ENCODE measurements at places on chromosomes 5 and 9. TPM values are rescaled to one million over a fixed set of nuclear protein-coding genes. Genes with fewer than 3 reads are reported as not detected.
A peak's percentile ranks its signal among the peaks of the same experiment; 100 is the strongest.

DNA sequence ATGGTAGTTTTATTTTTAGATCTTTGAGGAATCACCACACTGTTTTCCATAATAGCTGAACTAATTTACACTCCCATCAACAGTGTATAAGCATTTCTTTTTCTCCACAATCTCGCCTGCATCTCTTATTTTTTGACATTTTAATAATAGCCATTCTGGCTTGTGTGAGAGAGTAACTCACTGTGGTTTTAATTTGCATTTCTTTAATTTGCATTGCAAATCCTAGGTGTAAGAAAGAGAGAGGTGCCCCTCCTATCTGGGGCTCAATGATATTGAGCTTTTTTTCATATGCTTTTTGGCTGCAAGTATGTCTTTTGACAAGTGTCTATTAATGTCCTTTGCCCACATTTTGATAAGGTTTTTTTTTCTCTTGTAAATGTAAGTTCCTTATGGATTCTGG is 106.3 kb upstream of the SLC27A6 start:
- DNase-seq, result no peak

DNA sequence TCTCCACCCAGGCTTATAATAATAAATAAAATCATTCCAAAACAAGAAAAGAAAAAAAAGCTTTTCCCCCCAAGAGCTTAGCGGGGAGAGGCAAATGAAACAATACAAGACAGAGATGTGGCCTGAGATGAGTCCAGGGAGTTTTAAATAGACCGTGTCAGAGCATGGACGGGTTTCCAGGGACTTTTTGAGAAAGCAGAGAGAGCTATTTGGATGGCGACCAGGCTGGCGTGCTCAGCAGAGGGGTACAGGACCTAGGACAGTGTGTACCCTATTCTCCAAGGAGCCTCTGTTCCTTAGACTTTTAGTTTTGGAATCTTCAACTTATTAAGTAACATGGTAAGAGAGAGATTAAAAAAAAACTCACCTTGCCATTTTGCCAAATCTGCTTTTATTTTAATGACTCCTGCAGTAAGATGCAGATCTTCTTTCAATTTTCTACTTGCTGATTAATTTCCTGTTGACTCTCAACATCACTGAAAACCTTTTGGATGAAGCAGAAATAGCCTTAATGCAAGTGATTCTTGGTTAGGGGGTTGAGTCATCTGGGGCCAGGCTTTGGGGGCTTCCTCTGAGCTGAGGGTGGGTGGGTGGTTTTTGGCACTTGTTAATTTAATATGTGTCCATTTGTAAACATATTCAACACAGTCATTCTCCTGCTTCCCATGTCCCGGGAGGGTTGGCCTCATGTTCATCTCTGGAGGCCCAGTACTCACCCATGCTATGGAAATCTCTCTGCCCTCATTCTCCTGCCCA is 49.6 kb upstream of the OSMR start:
- no peak for DNase-seq

- DNase-seq, result peak; percentile 55
These were observed 110.7 kb downstream of the NR6A1 start for GRCh38 chr9:124660341-124660801.

GRCh38 chr5:169831331-169831730 is 149.0 kb downstream of the INSYN2B start:
- DNase-seq, result no peak

GRCh38 chr9:83056174-83056573 is 6.8 kb downstream of the RASEF start:
- no peak for DNase-seq

DNA sequence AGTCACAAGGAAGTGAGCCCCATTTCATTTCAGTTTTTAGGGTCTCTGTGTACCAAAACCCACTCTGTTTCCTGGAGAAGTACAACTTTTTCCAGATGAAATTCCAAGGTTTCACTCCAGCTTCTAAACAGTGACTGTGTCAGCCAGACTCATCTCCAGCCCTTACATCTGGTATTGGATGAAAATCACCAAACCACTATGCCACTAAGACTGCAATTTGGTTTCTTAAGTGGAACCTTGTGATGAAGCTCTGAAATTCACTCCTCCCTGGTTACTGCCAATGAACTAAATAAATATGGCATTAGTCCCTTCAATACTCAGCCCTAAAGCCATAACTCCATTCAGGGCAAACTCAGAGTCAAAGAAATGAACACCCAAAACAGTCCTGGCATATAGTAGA is 211.2 kb upstream of the DAPK1 start:
- no peak for DNase-seq

DNA sequence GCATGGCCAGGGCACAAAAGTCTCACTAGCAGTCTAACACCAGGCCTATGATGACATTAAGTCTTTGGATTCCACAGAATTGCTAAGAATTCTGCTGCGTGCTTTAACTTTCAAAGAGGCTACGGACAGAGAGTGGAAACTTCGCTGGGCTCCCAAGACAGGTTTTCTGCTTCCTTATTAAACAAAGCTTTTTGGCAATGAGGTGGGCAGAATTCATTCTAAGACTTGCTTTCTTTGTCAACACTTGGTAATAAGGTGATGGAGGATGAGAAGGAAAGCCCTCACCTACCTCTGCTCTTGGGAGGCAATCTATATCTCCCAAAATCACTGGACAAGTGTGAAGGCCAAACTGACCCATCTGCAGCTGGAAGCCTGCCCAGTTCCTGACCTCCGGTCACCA is 231.9 kb downstream of the ATPSCKMT start:
- no peak for DNase-seq

- DNase-seq, result no peak
These were observed 359.6 kb downstream of the EBF1 start for GRCh38 chr5:158739951-158740757.

- peak; percentile 81 for DNase-seq
These were observed at the start of gene PRUNE2 for GRCh38 chr9:76905791-76906646. TSS of gene PRUNE2 (minus strand) at chr9:76906114. CDS start at chr9:76905963, 151 bp downstream.

- DNase-seq, result peak; percentile 53
These were observed 597.3 kb downstream of the PRELID2 start for GRCh38 chr5:145237843-145238242.

- no peak for DNase-seq
These were observed 78.2 kb downstream of the FAM114A2 start for GRCh38 chr5:153960269-153961215.

DNA sequence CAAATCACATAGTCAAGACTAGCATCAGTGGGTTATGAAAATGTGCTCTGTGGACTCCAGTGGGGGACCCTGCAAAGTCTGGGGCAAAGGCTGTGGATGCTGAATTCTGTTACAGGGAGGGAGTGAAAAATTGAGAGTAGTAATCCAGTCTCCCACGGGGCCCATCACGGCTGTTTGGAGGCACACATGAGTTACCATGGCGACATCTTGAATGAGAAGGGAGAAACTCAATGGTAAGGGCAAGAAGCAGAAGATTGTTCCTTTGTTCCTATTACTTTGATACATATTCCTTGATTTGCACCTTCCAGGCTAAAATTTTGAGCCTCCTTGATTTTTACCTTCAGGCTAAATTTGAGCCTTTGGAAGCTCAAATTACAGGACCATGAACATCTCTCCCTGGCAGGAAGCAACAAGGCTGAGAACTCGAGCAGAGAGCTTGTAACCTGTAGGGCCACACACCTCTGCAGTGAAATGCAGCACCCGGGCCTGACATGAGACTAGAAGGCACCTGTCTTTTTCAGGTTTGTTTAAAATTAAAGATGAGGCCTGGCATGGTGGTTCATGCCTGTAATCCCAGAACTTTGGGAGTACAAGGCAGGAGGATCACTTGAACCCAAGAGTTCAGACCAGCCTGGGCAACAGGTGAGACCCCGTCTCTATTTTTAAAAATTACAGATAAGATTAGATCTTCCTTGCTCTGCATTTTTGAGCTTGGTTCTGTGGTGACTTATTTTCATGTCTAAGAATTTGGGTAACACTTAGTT is 31.0 kb upstream of the ZFR start:
- no peak for DNase-seq

GRCh38 chr5:150186137-150186536 is 3.7 kb upstream of the SLC6A7 start:
- no peak for DNase-seq

DNA sequence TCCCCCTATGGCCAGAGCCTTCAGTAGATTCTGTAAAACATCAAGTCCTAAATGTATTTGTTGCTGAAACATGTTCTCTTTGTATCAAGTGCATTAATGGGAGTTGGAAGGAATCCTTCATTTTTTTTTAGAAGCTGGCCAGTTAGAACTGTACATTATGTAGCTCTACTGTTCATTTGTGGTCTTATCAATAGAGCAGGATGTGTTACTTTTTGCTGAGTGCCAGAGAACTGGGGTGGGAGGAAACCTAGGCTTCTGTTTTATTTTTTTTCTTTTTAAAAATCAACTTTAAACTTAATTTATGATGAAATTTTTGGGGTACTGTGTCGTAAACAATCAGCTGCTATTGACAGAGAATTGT is 5.1 kb downstream of the PIP5K1B start:
- DNase-seq, result no peak

DNA sequence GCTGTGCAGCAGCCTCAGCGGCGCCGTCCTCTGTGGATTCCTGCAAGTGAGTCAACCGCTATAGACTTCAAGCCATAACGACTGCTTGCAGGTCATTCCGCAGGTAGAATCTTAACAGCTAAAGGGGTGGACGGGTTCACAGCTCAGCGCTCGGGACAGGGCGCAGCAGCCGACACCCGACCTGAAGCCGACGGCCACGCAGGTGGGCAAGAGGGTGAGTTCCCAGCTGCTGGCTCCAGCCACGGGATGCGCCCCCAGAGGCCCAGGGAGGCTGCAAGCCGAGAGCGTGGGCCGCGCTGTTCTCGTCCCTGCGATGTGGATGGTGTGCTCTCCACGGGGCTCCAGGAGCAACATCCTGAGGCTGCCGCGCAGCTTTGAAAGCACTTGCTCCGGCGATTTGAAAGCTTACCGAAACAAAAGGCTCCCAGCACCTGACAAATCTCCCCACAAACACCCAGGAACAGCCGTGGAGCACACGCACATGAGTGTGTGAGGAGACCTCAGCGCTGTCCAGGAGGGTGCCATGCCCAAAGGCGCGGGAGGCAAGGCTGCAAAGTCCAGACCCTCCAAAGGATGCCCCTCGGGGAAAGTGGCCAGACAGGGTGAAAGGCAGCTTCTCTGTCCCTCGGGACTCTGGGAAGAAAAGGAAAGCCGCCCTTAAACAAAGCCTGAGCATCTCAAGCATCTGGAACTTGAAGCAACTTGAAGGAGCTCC is 48.7 kb downstream of the EXD3 start:
- no peak for DNase-seq

GRCh38 chr9:16542290-16542689 is 328.2 kb downstream of the BNC2 start:
- no peak for DNase-seq

GRCh38 chr5:149238540-149238939 is 33.1 kb upstream of the AFAP1L1 start:
- no peak for DNase-seq

DNA sequence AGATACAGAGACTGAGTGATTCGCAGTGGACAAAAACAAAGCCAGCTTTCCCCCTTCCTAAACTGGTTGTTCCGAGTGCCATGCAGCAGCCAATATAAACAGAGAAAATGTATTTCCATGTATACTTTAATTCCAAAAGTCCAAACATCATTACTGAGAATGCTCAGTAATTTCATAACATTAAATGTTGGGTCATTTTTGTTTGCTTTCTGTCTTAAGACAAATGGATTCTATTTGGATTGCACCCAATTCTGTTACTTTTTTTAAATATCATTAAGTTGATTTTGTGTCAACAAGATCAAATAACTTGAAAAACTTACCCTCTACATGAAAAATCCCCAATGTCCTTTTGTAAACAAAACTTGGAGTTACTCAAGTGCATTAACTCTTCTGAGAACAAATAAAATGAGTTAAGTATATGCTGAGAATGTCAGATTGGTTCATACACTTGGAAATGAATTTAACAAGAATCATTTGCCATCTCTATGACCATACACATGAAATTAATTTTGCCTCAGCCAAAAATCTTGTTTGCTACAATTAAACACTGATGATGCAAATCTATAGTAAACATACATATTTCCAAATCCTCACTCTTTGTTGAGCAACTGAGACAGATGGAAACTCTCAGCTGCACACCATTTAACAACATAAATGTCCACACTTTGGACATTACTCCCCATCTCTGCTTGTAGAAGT is 19.4 kb downstream of the LURAP1L start:
- DNase-seq, result no peak

- no peak for DNase-seq
These were observed 344.1 kb downstream of the TMEM38B start for GRCh38 chr9:106038266-106039001.

DNA sequence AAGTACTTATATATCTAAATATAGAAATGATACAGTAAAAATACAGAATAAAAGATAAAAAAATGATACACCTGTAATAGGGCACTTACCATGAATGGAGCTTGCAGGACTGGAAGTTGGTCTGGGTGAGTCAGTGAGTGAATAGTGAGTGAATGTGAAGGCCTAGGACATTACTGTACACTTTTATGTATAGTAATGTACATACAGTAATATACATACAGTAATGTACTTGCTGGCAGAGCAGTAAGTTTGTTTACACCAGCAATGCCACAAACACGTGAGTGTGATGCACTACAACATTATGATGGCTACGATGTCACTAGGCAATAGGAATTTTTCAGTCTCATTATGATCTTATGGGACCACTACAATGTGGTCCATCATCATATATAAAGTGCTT is 34.2 kb downstream of the SUSD1 start:
- no peak for DNase-seq

GRCh38 chr5:154087260-154087659 is 48.5 kb downstream of the MFAP3 start:
- DNase-seq, result no peak

DNA sequence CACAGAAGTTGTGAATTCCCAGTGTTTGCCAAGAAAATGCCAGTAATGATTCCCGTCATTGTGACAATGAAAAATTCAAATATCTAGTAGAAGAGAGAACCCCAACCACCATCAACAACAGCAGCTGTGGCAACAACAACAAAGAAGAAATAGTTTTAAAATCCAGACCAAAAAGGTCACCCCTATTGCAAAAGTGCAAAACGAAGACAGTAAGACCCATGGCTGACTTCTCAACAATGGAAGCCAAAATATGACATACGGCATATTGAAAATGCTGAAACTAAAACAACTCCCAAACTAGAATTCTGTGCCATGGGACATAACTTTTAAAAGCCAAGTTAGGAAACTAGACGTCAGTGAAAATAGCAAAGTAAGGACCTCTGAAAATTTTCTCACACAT is 270.6 kb downstream of the IRX2 start:
- no peak for DNase-seq

GRCh38 chr5:35129921-35130485 is 82.3 kb upstream of the AGXT2 start:
- no peak for DNase-seq

GRCh38 chr5:96517295-96517694 is 84.2 kb upstream of the PCSK1 start:
- DNase-seq, result no peak

GRCh38 chr9:89186960-89187359 is 8.3 kb upstream of the SHC3 start:
- no peak for DNase-seq

STX17 gene
- 25.2 TPM for total RNA-seq

LYRM7 gene
- total RNA-seq, result 13.6 TPM

RALGPS1 gene
- 11.7 TPM for total RNA-seq

AMBP gene
- not detected for total RNA-seq

NMUR2 gene
- total RNA-seq, result not detected

PCDHA9 gene
- total RNA-seq, result 1.4 TPM

GABRA1 gene
- total RNA-seq, result not detected

BARX1 gene
- total RNA-seq, result not detected
